NCI-H1105 treated with DMSO at 0.1 percent for 48 hours (cell line): ENCODE measurements at places on chromosomes 2 and 18.
A peak's percentile ranks its signal among the peaks of the same experiment; 100 is the strongest.

DNA sequence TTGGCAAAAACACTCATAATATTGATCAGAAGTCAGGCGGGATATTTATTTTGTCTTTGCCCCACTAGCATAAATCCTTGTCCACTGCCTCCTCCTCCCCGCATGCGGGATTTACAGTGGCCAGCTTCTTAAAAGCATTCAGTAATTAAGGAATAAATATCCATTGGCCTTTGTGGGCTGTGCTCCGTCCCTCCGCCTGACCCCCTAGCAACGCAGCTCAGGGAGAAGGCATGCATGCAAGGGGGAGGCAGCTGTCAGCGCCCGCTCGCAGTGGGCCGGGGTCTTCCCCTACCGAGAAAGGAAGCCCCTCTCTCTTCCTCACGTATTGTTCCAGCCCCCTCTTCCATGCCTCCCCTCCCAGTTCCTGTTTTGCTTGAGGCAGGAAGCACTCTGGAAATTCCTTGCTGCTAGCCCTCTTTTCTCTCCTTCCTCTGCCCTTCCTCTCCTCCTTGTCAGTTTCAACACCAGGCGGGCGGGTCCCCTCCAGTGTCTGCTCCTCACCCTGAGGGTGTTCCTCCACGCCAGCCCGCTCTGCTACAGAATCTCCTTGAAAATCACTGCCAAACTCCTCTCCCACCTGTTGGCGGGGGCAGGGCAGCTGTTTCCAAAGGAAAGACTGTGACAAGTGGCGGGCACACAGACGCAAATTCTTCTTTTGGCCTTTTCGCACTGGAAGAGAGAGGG is 60.1 kb downstream of the GBX2 start:
- DNase-seq: no peak

GRCh38 chr18:70627182-70627802 is 338.4 kb downstream of the SOCS6 start:
- DNase-seq: no peak

DNA sequence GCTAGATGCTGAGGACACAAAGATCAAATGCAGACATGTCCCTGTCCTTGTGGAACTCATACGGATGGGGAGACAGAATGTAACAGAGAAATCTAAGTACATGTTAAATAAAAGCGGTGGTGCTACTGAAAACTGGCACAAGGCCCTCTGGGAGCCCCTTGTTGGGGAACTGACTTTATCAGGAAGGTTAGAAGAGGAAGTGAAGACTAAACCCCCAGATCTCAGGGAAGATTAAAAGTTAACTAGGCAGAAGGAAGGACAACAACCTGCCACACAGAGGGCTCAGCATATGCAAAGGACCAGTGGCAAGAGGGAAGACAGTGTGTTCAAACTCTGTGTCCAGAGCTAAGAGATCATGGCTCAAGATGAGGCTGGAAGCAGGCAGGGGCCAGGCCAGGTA is 4.8 kb downstream of the CACNB4 start:
- DNase-seq: no peak

GRCh38 chr2:31219131-31219969 is 2.0 kb upstream of the CAPN14 start:
- no peak for DNase-seq

DNA sequence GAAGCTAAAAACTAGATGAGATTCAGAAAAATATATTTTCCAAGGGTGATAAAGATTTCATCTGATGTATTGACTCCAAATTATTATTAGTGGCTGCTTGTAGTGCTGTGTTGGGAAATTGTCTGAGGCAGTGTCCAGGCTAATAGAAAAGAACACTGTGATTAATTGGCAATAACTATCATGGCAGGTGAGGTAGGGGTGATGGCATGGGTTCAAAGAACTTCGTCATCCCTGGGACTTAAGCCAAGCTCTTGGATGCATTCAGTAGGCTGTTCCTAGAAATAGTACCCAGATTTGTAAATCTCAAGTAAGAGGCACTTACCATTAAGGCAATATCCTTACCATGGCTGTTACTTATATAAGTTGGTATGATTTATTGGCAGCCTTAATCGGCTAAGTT is 13.2 kb upstream of the RAPGEF4 start:
- peak; percentile 73 for DNase-seq

GRCh38 chr2:107337209-107337898 is 451.4 kb upstream of the ST6GAL2 start:
- no peak for DNase-seq

GRCh38 chr2:52107124-52107523 is 1075.2 kb upstream of the NRXN1 start:
- DNase-seq: no peak

DNA sequence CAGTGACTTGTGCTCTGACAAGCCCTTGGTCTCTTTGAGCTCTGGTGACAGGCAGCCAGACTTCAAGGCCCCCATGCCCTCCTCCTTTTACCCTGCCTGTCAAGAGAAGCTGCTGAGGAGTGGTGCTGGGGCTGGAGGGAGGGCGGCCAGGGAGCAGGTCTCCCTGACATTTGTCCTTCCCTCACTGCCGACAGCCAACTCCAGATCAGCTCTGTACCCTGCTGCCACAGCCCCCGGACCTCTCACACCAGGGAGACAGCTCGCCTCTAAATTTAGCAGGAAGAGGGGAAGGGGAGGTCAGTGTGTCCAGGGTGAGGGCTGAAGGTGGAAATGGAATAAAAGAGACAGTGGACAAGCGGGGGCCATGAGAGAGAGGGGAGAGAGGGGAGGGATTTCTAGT is 155.8 kb downstream of the TDRD15 start:
- no peak for DNase-seq

- no peak for DNase-seq
Observed at GRCh38 chr2:146821836-146822316, 1023.0 kb upstream of the ACVR2A start.

GRCh38 chr2:197045115-197045514 is 118.6 kb upstream of the PGAP1 start:
- no peak for DNase-seq

- no peak for DNase-seq
Observed at GRCh38 chr2:133739039-133739438, 170.8 kb upstream of the NCKAP5 start.
